ENCODE measurements at places on chromosomes 3 and 15.

- no peak for DNase-seq
Observed at GRCh38 chr3:134029734-134030378, at the start of gene SLCO2A1. TSS of gene SLCO2A1 (minus strand) at chr3:134029925. CDS start at chr3:134029802, 123 bp downstream.

- DNase-seq: no peak
Observed at GRCh38 chr15:67461735-67462134, 59.2 kb upstream of the C15orf61 start.

GRCh38 chr3:120438665-120439370, 12.0 kb downstream of the FSTL1 start:
- DNase-seq: peak; percentile 25

DNA sequence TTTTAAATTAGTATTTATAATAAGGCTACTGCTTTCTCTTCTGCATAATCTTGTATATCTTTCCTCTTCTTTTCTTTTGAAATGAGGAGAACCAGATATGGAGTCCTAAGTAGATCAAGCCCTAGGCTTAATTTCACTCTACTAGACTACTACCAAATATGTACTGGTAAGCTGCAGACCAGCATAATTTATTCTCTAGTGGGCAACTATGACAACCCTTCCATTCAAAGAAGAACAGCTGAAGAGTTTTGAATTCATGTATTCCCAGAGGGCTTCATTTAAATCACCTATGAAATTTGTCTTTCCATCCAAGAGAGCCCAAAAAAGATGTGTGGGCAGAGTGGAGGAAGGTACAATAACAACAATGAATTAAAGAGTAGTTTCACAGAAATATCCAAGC, 10.0 kb downstream of the RAD18 start:
- DNase-seq: no peak

- DNase-seq: no peak
Observed at GRCh38 chr3:185583925-185584324, 2.2 kb upstream of the SENP2 start.

DNA sequence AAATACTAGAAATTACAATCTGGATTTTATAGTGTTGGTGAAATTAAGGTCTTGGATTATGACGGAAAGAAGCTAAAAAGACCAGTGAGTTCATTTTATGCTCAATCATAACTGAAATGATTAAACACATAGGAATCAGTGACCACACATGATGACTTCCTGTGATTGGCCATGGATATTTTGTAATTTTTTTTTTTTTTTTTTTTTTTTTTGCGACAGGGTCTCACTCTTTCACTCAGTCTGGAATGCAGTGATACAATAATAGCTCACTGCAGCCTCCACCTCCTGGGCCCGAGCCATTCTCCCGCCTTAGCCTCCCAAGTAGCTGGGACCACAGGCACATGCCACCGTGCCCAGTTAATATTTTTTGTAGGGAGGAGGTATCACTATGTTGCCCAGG, 47.4 kb downstream of the PAQR5 start:
- DNase-seq: no peak

DNA sequence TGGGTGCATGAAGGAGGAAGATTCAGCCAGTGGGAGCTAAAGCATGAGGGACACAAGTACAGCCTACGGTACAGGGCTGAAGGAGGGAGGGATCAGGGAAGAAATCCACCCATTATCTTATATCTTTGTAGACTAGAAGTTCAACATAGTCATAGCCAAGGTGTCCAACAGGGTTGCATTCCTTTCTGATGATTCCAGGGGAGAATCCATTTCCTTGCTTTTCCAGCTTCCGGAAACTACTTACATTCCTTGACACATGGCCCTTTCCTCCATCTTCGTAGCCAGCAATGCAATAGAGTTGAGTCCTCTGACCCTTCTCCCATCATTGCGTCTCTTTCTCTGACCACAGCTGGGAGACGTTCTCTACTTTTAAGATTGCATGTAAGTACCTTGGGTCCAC, 471.0 kb upstream of the SEMA6D start:
- DNase-seq: no peak

GRCh38 chr15:39363761-39364586, 216.9 kb upstream of the THBS1 start:
- no peak for DNase-seq

DNA sequence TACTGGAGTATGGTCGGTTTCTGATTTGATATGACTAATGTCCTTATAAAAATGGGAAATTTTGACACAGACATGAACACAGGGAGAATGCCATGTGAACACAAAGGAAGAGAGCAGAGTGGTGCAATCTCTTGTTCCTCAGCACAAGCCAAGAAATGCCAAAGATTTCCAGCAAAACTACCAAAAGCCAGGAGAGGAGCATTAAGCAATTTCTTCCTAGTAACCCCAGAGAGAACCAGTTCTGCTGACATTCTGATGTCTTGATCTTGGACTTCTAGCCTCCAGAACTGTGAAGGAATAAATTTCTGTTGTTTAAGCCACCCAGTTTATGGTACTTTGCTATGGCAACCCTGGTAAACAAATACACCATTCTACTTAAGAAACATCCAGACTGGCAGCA, 227.8 kb upstream of the MRPL3 start:
- no peak for DNase-seq

DNA sequence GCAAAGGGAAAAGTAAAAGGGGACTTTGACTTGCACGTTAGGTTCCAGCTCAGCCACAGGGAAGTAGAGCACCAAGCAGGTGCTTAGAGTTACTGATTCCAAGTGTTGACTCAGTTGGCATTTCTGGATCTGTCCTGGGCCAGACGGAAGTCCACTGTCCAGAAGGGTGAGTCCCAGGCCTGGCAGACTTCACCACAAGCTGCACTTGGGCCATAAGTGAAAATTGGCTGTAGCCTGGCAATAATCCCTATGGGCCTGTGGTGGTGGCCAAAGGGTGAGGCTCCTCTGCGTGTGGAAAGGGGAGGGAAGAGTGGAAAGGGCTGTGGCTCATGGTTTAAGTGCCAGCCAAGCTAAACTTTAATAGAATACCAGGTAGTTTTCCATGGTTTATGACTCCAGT, 121.5 kb downstream of the DTWD1 start:
- DNase-seq: peak; percentile 28

- no peak for DNase-seq
Observed at GRCh38 chr3:154310840-154311239, 13.4 kb downstream of the DHX36 start.

DNA sequence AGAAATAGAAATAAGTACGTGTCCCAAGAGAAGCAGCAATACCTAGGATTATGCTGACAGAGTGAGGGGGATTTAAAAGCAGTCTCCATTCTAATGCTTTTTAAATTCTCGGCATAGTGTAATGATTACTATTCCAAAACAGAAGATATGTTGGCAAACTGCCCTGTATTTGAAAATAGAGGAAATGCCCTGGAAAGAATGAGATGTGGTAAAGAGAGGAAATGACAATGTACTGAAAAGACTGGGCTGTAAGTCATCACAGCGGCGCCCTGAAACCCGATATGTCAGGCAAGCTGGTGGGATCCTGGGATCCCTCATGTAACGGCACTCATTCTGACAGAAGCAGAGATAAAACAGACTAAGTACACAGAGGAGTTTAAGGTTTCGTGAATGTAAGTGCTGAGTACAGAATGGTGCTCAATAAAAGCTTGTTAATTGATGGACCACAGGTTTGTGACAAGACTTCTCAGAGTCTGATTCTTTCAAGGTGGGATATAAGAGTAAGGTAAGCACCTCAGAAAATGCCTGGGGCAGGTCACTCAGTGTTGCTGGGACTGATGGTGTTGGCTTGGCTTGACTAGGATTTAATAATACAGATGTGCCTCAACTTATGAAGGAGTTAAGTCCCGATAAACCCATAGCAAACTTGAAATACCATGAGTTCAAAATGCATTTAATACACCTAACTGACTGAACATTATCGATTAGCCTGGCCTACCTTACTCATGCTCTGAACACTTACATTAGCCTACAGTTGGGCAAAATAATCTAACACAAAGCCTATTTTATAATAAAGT, 91.4 kb downstream of the NFKBIZ start:
- peak; percentile 51 for DNase-seq

DNA sequence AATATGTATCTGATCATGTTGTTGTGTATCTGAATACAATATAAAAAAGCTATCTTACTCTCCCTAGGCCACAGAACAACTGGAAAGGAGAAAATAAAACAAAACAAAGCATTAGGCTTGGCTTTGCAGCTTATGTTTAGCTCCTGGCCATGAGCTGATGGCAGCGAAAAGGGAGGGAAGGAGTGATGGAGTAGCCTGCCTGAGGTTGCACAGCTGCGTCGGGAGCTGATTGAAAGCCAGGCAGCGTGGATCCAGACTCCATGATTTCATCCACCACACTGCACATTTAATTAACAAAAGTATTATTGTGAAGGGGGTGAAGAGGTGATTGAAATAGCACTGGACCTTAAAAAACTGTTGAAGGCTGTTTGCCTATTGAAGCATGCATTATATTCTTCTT, 212.2 kb downstream of the GABRG3 start:
- DNase-seq: no peak

- peak; percentile 74 for DNase-seq
Observed at GRCh38 chr15:62545467-62546227, 380.6 kb upstream of the C2CD4B start.

DNA sequence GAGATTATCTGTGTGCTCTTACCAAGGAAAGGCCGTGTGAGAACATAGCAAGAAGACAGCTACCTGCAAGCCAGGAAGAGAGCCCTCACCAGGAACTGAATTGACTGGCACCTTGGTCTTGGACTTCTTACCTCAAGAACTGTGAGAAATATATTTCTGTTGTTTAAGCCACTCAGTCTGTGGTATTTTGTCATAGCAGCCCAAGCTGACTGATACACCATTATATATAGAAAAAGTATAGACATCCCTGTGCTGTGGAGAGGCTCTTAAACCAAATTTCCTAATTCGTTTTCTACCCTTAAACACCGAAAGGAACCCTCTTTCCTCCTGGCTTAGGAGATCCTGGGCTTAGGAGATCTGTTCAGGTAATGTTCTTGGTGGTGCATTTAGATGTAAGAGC, 44.8 kb downstream of the CGNL1 start:
- DNase-seq: no peak

- DNase-seq: no peak
Observed at GRCh38 chr3:19641408-19641807, 292.6 kb downstream of the EFHB start.

- DNase-seq: no peak
Observed at GRCh38 chr15:98730860-98731711, 82.7 kb downstream of the IGF1R start.

GRCh38 chr3:124653797-124654469, 76.3 kb upstream of the UMPS start:
- DNase-seq: no peak

DNA sequence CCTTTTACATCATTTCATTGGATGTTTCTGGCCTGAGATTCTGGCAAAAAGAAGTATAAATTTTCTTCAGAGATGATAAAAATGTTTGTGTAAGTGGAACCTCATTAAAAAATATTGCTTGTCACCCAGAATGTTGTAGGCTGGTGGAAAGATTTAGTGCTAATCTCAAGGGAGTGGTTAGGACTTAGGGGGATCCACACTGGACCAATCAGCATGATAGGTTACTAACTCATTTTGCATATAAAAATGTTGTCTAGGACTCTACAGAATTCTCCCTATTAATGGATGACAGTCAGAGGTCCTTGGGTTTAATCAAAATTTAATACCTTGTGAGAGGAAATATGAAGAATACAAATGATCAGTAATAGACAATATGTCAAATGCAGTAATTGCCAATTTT, 108.6 kb upstream of the TNIK start:
- no peak for DNase-seq
